ENCODE measurements at places on chromosomes 2 and 18.

GRCh38 chr2:226050822-226051221, 651.3 kb downstream of the NYAP2 start:
- no peak for DNase-seq

- DNase-seq = no peak
Measured at GRCh38 chr18:74899554-74899953, 301.9 kb downstream of the ZNF407 start.

DNA sequence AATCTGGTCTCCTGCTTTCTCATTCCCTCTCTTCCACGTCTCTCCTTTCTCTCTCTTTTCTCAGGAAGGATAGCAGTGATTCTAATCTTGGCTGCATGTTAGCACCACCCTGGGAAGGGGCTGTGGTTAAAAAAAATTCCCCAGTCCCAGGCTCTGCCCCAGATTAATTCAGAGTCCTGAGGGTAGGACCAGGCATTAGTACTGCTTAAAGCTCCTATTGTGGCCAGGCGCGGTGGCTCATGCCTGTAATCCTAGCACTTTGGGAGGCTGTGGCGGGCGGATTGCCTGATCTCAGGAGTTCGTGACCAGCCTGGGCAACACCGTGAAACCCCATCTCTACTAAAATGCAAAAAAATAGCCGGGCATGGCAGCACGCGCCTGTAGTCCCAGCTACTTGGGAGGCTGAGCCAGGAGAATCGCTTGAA, 35.4 kb upstream of the EML4 start:
- no peak for DNase-seq

DNA sequence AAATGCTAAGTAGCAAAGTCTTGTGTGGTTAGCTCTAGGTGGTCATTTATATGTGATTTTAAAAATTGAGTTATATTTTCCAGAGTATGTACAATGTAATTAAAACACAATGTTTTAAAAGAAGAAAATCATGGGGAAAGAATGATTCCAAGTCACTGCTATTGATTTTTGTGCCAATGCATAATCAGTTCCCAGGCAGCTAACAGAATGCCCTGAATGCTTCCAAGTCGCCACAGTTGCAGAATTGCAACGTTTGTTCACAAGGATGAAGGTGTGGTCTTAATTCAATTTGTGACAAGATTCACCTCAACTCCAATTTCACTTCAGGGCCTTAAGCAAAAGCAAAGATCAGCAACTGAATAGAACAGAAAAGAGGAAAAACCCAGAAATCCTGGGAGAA, 200.4 kb downstream of the SPP2 start:
- no peak for DNase-seq

- DNase-seq = no peak
Measured at GRCh38 chr2:46917628-46918027, 2.0 kb upstream of the MCFD2 start.

DNA sequence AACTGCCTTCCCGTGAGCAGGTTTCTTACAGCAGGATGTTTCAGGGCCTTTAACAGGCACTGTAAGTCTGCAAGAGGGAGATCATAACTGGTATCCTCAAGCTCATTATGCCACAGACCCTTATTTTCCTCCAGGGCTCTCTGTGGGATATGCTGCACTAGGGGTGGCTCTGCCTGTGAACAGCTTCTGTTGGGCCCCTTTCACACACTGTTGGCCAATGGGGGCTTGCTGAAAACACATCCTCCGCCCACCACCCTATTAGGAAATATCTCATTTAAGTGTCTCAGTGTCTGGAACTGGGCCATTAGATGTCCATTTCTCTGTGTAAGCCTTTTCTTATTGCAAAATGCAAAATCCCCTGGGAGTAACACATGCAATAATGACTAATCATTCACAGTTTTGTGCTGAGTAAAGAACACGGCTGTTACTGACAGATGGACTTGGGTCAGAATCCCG, 414.3 kb upstream of the HS6ST1 start:
- peak; percentile 80 for DNase-seq

- DNase-seq = peak; percentile 50
Measured at GRCh38 chr2:239225371-239225851, 175.4 kb downstream of the HDAC4 start.

- DNase-seq = no peak
Measured at GRCh38 chr2:16718576-16719484, 53.2 kb upstream of the CYRIA start.

DNA sequence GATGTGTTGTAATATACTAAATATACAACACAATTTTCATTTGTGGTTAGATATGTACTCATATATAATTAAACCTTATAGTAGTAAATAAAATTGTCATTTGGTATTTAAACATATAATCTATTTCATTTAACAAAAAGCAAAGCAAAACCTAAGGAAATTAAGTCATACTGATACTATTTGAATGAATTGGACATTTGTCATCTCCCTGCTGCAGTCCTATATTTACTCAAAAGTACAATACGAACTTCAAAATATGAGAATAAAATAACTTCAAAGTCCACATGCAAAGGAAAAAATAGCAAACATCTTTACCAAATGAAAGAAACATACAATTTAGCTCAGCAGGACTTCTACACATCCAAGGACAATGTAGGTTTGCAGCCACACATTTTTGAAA, 11.8 kb upstream of the HAT1 start:
- no peak for DNase-seq

DNA sequence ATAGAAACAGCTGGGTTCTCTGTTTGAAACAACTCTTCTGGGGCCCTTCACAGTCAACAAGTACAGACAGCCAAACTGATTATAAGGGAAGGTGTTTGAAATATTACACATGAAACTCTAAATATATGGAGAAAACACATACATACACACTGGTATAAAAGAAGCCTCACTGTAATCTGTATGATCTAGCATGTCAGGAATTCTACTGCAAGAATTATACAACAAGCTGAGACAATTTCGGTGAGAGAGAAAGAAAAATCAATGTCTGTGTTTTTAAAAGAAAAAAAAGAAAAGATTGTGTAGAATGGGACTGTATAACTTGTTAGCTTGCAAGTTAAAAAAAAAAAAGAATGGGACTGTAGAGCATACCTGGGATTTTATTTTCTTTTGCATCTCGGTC, 26.3 kb downstream of the IRS1 start:
- DNase-seq = no peak

- DNase-seq = no peak
Measured at GRCh38 chr2:26615336-26615859, 25.8 kb downstream of the CIB4 start.

GRCh38 chr18:45559258-45559657, 56.0 kb upstream of the SLC14A2 start:
- no peak for DNase-seq

DNA sequence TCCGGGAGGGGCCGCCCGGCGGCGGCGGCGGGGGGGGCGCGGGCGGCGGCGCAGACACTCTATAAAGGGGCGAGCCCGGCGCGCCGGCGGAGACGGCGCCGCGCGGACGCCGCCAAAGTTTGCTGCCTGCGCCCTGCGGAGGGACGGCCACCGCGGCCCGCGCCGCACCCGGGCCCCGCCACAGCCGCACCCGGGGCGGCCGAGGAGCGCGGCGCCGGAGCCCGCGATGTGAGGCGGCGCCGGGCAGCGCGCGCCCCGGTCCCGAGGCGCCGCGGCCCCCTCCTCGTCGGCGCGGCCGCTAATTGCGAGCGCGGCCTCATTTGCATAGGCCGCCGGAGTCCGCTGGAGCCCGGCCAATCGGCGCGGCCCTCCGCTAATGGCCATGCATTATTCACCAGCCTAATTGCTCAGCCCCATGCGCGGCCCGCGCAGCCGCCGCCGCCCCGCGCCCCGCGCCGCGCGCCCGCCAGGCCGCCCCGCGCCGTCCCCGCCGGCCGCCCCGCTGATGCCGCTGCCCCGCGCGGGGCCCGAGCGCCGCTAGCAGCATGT, at the start of gene SALL3:
SALL3 (plus strand) TSS at position 89 of the 549 bp plus-strand sequence; CDS start at position 546, 457 bp downstream.
- no peak for DNase-seq

GRCh38 chr18:26646901-26647300, 98.5 kb upstream of the KCTD1 start:
- no peak for DNase-seq

DNA sequence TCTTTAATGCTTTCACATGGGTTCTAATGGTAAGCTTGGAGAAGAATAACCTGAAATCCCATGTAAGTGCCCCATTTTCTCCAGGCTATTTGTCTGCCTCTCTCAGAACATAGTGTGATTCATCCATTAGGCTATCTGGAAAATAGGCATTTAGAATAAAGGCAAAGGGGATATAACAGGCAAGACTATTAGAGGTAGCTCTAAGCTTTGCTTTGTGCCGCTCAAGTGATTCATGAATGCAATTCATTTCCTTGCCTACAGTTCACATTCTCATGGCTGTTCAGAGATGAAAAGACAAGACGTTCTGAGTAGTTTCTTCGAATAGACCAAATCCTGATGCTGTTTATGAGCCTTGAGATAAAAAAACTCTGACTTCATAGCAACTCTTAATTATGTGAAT, 101.7 kb downstream of the ANKRD44 start:
- DNase-seq = no peak

- no peak for DNase-seq
Measured at GRCh38 chr2:234488913-234489451, 7.9 kb downstream of the ARL4C start.

DNA sequence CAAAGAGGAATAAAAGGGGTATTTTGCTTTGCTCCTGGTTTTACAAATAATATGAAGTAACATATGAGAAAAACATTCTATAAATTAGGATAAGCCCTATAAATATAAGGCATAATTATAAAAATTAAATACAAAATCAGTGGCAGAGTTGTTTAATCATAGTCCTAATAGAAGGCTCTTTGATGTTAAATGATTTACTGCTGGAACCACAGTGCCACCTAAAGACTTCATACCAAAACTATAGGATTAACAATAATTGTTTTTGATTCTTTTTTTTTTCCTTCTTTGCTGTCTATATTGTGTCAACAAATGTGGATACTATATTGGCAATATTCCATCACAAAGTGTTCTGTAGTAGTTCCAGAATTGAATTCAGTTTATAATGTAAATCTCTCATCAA, 837.7 kb upstream of the SLC39A10 start:
- no peak for DNase-seq

- DNase-seq = no peak
Measured at GRCh38 chr2:56244911-56245530, 61.2 kb downstream of the CCDC85A start.

DNA sequence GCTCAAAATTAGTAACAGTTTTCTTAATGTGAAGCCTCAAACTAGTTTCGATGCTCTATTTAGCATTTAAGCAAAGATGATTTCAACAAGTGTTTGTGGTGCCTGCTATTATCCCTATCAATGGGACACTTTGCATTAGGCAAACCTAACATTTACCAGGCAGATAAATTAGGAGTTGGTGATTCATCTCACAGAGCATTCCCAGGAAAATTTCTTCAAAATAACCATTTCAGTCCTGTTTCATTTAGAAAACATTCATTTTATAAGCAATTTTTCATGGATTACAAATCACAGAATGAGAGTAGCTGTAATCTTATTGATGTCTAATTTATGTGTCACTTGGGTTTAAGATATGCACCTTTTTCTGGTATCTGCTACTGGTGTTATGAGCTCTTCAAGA, 62.7 kb downstream of the CLHC1 start:
- no peak for DNase-seq

DNA sequence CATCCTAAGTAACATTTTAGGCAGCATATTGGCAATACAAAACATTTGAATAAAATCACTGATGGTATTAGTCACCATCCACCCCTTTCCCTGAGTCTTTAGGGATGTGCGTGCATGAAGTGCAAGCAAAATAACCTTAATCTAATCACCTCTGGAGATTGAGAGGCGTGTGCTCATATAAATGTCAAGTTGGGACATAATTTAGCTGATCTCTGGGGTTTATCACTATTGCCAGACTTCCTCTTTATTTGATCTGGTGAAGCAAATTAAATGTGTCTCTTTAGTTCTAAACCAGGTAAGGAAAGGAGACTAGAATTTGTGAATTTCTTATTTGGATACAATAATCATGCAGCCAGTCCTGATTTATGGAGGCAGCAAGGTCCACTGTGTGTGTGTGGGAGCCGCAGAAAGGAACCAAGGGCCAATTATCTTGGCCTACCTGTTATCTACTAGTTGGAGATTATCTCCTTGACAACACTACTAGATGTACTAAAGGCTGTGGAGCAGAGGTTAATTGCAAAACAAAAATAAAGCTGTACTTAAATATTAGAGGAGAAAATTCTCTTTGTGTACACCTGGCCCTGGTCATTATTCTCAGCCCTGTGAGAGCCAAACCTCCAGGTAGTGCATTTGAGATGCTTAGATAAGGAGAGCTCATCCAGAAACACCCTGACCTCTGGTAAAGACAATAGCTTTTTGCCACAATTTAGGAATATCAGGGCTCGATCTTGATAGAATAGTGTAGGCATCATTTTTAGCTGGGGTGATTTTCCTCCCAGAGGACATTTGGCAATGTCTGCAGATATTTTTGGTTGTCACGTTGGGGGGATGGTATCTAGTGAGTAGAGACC, 78.2 kb downstream of the HRH4 start:
- DNase-seq = no peak

DNA sequence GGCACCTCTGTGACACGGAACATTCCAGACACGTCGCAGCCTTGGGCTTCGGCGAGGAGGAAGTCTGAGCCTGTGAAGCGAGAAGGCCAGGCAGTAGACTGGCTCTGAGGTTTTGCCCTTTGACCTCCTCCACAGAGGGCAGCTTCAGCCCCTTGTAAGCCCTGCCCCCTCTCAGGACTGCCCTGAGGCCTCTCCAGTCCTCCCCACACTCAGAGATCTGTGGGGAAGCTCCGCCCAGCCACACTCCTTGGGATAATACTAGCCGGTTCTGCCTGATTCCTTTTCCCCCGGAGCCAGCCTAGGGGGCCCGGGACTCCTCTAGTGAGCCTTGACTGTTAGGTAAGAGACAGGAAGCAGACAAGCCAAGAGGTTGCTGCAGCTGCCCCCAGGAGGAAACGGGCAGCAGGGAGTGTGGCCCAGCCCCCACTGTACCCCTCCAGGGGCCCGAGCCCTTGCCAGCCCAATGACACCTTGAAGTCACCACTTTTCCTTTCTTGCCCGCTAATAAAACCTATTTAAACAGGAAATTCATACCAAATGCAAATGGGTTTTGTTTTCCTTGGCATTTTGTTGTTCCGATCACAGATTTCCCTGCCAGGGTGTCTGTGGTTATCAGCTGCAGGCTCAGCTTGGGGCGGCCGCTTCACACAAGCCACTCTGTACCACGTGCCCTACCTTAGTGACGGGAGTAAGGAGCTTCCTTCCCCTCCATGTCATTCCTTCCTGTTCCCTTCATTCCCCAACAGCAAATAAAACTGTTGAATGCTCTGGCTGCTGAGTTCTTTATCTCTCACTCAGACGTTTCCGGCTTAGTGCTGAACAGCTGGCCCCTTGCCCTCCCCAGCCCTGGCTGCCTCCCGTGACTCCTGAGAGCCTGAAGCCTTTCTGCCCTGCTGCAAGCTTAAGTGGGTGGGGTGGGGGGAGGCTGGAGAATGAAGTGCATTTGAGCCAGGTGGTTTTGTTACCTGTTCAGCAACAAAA, 124.7 kb downstream of the CABLES1 start:
- peak; percentile 64 for DNase-seq

- DNase-seq = no peak
Measured at GRCh38 chr2:106642679-106643078, 155.5 kb downstream of the CD8B2 start.

DNA sequence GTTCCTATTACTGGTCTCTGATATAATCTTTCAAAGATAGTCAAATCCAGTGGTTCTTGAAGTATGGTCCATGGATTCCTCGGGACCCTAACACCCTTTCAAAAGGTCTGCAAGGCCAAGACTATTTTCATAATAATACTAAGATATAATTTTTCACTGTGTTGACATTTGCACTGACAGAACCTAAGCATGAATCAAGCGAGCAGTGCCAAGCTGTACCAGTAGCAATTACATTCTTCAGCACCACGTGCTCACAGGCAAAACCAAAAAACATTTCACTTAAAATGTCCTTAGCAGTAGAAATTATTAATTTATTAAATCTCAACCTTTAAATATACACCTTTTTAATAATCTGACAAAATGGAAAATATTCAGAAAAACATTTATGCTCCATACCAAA, 59.1 kb downstream of the EIF2AK3 start:
- DNase-seq = no peak
